T-helper 17 cell (primary cell): ENCODE measurements at places on chromosomes 1 and 21.

DNA sequence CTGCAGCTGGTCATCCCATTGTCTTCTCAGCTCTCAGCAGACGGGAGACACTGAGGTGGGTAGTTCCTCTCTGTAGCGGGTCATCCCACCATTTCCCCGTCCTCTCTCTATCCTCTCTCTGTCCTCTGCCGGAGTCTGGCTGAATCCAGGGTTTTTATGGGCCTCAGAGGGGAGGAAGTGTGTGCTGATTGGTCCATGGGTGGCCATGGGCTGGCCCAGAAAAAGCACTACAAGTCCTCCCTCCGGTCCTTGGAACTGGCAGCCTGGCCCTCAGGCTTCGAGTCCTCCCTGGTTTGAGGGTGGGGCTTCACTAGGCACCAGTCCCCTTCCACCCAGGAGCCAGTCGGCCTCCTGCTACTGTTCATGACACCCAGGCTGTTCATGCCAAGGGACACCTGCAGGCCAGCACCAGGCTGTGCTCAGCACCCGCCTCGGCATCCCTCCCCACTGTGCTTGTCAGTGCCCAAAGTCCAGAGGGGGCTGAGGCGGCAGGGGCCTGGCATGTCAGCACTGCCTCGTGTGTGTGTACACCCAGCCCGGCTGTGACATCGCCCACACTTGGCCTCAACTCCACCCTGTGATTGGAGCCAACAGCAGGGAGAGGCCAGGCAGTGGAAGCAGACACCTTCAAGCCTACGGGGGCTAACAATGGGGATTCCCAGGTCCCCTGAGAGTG lies 23.0 kb upstream of the LRRC8C start:
- peak; percentile 35 for DNase-seq

- DNase-seq = no peak
Measured at GRCh38 chr1:206952171-206952570, 5.9 kb upstream of the PIGR start.

DNA sequence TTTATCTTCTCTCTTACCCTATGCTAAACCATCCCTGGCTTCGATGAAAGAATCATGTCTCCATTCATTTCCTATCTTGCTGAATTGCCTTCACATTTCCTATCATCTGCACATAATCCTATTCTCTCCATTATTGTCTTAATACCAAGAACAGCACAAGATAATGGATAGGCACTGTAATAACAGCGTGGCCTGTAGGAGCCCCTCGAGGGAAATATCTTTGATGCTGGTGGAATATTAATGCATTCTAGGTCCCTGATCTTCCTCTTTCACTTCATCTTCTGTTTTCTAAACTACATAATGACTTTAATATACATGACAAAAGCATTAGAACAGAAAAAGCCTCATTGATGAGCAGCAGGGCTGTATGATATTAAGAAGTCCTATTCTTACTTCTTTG lies 720.6 kb downstream of the RWDD3 start:
- no peak for DNase-seq

- no peak for DNase-seq
Measured at GRCh38 chr1:54391450-54392209, 14.6 kb downstream of the SSBP3 start.

DNA sequence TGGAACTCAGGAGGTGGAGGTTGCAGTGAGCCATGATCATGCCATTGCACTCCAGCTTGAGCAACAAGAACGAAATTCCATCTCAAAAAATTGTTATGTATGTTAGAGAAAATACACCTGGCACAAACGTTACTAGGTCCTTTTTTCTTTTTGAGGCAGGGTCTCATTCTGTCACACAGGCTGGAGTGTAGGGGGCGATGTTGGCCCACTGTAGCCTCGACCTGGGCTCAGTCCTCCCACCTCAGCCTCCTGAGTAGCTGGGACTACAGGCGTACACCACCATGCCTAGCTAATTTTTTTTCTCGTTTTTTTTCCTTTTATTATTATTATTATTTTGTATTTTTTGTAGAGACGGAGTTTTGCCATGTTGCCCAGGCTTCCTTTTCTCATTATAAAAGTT lies 4.4 kb downstream of the HAX1 start:
- no peak for DNase-seq

DNA sequence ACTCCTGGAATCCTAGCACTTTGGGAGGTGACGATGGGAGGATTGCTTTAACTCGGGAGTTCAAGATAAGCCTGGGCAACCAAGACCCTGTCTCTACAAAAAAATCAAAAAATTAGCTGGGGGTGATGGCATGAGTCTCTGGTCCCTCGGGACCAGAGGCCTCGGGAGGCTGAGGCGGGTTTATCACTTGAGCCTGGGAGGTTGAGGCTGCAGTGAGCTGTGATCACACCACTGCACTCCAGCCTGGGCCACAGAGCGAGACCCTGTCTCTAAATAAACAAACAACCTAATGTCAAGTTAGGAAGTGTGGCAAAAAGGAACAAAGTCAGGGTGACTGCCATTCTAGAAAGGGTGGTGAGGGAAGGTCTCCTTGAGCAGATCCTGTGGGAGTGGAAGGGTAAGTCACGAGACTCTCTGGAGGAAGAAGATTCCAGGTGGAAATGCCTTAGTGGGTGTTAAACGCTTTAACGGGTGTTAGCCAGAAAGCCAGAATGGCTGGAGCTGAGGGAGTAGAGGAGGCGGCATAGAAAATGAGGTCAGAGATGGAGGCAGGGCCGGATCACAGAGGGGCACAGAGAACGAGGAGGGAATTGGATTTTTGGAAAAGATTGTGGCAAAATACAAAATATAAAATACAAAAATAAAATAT lies 62.2 kb upstream of the ATP5PO start:
- DNase-seq = no peak

GRCh38 chr1:7727809-7728471 lies 43.2 kb upstream of the VAMP3 start:
- DNase-seq = no peak

- DNase-seq = no peak
Measured at GRCh38 chr1:94580367-94581115, 39.0 kb upstream of the F3 start.

DNA sequence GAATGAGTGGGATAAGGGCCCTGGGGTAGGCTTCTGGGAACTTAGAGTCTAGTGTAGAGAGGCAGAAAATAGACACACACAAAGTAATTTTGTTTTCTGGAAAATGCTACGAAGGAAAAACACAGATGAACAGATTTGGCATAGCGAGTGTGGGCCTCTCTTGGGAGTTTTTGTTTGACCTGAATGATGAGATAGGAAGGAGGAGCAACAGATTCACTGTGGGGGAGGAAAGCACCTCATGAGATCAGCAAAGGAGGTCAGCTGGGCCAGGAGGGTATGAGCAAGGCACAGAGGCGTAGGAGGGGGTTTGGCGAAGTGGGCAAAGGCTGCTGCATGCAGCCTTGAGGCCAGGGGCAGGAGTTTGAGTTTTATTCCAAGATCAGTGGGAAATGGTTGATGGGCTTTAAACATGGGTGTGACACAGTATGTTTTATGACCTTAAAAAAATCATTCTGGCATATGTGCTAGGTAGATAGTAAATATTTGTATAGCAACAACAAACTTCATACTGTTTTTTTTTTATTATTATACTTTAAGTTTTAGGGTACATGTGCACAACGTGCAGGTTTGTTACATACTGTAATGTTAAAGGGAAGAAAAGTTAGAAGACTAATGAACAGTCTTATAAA lies 57.9 kb downstream of the FGGY start:
- DNase-seq = no peak

DNA sequence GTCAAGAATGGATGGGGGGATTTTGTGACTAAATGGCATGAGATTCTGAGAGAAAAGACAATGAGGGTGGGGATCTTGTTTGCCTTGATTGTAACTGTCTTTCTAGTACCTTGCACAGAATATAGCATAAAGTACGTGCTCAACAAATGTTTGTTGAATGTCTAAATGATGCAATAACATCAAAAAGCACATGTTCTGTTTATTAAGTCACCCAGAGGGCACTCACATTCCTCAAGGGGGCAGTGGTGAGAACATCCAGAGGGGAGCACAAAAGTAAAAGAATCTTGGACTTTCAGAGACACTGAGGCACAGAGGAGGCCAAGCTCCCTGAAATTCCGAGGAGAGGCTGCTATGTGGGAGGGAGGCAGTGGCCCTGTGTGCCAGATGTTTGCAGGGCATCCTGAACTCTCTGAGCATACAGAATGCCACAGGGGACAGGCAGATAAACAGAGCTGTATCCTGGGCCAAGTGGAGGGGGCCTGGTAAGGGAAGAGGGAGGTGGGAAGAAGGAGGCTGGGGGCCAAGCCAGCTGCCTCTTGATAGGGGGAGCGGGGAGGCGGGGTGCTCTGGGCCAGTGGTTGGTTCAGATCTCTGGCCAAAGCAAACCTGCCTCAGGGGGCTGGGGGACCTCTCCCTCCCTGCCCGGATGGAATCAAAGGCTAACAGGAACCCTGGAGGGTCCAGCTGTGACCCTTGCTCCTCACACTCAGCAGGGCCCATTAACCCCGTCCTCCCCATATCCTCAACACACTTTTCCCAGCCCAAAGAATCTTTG lies 6.5 kb upstream of the ATP1A2 start:
- DNase-seq = no peak

- no peak for DNase-seq
Measured at GRCh38 chr1:147804942-147805723, 44.7 kb upstream of the GJA5 start.

DNA sequence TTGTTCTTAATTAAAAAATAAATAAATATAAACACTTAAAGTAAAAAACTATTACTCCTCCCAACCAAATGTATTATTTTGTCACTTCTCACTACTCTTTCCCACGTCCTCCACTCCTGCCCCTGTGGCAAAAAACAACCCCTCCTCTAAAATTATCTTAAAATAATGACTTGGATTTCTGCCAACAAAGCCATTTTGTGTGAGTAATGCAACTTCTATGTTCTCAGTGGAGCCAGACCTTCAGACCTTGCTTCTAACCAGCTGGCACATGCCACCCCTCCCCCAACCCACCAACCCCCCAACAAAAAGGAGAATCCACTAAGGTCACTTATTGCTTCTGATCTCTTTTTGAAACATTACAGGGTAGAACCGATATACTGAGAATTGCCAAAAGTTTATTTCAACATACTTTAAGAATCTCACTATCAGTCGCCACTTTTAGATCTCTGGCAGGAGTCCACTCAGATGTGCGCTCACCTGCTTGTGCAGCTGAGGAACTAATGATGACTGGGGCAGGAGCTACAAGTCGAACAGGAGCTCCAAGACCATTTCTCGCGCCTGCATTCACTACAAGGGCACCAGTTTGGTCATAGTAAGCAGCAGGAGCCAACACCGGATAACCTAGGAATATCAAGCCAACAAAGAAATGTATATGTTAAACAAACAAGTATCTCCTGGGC lies 58.3 kb upstream of the SDC3 start:
- no peak for DNase-seq

- peak; percentile 35 for DNase-seq
Measured at GRCh38 chr21:32770871-32771523, 558 bp downstream of the PAXBP1 start.

GRCh38 chr1:27789540-27790041 lies 16.6 kb downstream of the STX12 start:
- DNase-seq = no peak

GRCh38 chr1:219575563-219575962 lies 37.3 kb downstream of the ZC3H11B start:
- no peak for DNase-seq

DNA sequence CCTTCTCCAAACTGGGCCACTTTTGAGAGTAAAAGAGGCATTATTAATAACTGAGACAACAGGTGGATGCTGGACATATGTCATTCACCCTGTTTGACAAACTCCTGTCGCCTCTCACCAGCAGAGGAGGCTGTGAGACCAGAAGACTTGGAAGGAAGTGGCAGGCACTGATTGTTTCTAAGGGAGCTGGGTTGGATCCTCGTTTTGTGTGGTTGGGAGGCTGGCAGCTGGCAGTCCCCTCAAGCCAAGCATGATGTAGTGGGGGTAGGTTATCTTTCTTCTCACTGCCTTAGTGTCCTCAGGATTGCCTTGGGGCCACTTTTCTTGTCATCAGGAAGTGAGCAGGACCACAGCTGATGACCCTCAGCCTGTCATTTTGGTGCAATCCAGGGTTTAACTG lies 86.5 kb upstream of the KCNJ15 start:
- DNase-seq = no peak

DNA sequence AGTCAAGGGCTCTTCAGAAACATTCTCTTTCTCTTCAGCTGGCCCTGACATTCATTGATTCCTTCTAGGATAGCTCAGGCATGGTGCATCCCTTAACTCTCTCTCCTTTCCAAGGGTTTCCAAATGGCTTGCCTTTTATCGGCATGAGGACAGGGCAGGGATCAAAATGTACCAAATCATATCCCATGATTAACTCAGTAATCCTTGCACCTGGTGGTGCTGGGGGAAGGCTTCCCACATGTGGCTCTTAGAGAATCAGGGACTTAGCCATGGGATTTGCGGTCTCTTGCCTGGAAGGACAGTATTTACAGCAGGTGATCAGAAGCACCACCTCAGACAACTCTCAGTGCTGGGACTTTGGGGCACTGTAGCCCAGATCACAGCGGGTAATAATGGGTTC lies 46.2 kb upstream of the EDEM3 start:
- no peak for DNase-seq

DNA sequence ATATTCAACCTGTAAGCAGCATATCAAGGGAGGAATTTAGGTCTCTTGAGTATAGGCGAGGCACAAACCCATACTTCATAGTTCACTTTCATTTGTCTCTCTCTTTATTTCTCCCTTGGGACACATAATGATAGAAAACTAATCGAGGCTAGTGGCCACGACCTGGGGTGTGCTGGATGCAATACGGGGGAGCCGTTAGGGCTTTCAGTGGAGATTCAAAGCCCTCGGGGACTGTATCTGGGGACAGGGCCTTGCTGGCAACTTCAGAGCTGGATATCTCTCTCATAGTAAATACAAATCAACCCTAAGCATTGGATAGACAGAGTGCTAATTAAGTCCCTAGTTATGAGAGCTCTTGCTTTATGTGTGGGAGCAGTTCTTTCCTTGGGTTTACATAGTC lies 36.9 kb upstream of the SLC22A15 start:
- DNase-seq = no peak

- no peak for DNase-seq
Measured at GRCh38 chr21:33299181-33299752, 25.5 kb upstream of the IFNAR1 start.

GRCh38 chr1:209585672-209586071 lies 2.2 kb downstream of the CAMK1G start:
- DNase-seq = no peak

GRCh38 chr1:93917302-93917701 lies 8.1 kb upstream of the GCLM start:
- DNase-seq = no peak

GRCh38 chr21:29073222-29074006 lies at the start of gene CCT8:
Gene CCT8 (minus strand): TSS chr21:29073648. CDS start chr21:29073590, 58 bp downstream.
- peak; percentile 97 for DNase-seq

DNA sequence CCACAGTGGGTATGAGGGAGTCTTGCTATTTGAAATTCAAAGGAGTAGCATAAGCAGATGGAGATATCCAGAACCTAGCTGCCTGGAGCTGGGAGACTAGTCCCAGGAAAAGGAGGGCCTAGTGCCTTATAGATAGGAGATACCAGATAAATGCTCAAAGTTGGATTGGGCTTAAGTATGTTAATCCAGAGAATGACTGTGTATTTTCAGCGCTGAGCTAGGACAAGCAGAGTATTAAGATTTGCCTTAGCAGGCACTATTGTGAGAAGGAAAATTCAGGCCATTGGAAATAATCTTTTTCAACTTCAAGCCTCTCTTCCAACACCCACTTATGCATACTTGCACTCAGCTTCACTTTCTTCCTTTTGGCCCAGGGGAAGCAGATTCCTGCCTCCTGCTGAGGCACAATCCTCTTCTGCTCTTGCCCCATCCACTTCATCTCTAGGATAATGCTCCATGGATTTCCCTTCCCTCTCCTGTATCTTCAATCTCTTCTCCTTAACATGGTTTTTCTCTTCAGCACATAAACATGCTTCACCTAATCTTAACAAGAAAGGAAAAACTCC lies 21.1 kb downstream of the PIK3C2B start:
- DNase-seq = no peak
